ENCODE measurements at places on chromosomes 12 and 14.

DNA sequence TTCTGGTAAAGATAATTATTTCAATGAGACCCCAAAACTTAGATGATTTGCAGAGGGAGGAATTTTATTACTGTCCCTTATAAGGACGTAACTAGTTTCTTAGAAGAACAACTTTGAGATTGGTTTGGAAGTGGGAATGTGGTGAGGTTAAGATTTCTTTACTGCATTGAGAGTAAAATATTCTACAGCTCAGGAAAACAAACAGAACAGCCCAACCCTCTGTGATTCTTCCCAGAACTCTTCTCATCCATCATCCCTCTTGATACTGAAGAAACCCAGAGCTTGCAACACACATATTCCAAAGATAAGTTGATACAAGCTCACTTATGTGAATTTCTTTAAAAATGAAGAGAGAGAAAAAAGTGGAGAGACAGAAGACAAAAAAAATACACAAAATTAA is 234.2 kb downstream of the CRADD start:
- no peak for DNase-seq

DNA sequence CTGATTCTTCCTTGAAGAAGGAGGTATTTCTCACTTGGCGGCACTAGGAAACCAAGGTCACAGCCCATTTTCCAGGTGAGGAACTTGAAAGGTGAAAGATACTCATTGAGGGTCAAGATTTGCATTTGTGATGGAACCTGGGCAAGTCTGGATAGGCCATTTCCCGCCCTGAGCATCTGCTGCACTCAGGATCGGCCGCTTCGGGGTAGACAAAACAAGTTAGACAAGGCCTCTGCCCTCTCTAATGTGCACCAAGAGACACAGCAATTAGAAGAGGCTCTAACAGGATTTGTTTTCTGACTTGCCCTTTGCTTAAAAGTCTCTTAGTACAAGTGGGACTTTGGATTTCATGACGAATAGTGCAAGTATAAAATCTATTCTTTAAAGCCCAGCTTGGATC is 167.2 kb downstream of the KTN1 start:
- no peak for DNase-seq

GRCh38 chr14:76375947-76376404 is at the start of gene ESRRB:
Gene ESRRB (plus strand): TSS chr14:76376137. CDS start chr14:76376402, 265 bp downstream.
- DNase-seq: no peak

- DNase-seq: no peak
Measured at GRCh38 chr12:10163084-10163483, 8.8 kb downstream of the OLR1 start.

DNA sequence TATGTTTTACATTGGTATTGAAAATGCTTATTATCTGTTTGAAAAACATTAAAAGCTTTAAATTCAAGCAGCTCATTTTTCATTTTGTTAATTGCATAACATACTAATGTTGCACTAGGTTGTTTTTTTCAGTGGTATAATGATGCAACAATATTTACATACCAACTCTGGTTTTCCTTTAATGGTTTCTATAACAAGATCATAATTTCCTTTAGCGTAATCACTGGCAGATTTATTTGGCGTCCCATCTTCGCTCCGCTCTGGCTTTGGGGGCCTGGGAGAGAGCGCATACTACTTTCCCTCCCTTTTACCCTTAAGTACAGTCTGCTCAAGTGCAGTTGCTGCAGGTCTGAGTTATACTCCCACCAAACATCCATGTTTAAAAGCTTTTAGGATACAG is 574.1 kb downstream of the PRKD1 start:
- no peak for DNase-seq

GRCh38 chr12:121930862-121931261 is 12.5 kb downstream of the CFAP251 start:
- no peak for DNase-seq

DNA sequence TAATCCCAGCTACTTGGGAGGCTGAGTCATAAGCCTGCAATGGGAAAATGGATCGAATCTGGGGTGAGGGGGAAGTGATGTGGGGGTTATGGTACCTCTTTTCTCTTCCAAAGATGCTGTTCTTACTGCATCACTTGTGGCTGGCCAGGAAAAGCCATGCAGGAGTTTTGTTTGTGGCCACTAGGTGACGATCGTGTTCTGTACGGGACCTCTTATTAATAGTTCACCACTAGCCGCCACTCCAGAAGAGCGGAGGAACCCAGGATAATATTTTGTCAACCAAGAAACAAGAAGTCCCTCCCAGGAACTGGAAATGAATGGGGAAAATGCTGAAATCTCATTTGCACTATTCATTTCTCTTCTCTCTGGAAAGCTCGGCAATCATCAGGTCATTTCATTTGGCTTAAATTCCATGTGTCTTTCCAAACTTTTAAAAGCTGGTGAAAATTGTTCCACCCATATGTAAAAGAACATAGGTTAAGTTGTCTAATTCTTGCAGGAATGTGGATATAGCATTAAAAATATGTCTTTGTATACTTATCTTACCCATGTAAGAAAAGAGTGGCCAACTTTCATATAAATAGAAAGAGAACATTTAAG is 8.9 kb downstream of the GPR65 start:
- DNase-seq: peak; percentile 12

- no peak for DNase-seq
Measured at GRCh38 chr14:77131871-77132486, 9.6 kb downstream of the ZDHHC22 start.

GRCh38 chr12:67449591-67450052 is 180.5 kb downstream of the CAND1 start:
- no peak for DNase-seq

Measured in NCI-H1417 treated with DMSO at 0.1 percent for 48 hours (cell line).